ENCODE measurements at places on chromosomes 16 and 17.

- DNase-seq: no peak
These were observed 249.8 kb upstream of the MAF start for GRCh38 chr16:79850348-79850747.

DNA sequence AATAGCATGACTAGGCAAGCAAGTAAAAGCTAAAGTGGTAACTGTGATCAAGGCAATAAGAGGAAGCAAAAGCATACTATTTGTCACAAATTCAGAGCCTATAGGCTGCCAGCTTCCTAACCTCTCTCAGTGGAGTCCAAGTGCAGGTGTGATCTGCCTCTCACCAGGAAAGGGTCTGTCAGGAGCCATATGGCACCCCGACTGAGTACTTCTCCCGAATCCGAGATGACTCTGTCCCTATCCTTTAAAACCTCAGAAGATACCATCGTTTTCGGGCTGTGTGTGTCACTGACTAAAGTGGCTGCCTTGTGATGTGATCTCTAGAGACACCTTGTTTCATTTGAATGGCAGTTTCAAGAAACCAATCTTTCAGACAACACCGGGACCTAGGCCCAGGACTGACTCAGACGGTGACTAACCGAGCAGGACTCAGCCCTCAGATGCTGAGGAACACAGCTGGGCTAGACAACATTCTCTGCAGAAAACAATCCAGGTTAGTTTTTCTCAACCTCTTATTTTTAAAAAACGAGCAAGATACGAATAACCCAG lies 63.6 kb downstream of the SMG6 start:
- no peak for DNase-seq

DNA sequence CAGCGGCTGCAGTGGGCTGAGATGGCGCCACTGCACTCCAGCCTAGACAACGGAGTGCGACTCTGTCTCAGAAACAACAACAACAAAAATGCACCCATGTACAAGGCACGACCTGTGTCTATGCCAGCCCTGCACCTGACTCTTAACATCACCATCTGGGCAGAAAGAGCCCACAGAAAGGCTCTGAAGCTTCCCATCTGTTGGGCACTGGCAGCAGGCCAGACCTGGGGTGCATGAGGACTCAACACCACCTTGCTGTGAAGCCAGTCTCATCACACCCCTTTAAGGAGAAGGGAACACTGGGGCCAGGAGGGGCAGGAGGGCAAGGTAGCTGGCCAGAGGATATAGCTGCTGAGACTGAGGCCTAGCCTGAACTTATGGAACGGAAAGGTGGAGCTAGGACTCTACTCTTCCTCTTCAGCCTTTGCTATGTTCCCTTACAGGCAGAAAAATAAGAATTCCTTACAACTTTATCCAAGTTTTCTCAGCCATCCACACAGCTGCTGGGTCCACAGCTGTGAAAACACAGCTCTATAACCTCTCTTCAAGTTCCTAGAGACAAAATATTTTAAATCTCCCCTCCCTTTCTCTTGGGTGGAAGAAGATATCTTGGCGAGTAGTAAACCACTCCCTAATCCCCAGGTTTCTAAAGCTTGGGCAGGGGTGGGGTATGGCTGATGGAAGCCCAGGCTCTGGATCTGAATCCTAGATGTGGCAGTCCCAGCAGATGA lies 2.8 kb downstream of the ELOB start:
- no peak for DNase-seq

- no peak for DNase-seq
These were observed 2.9 kb downstream of the ZNF750 start for GRCh38 chr17:82836823-82837357.

- DNase-seq: no peak
These were observed 172.6 kb upstream of the CDH13 start for GRCh38 chr16:82454152-82454551.

DNA sequence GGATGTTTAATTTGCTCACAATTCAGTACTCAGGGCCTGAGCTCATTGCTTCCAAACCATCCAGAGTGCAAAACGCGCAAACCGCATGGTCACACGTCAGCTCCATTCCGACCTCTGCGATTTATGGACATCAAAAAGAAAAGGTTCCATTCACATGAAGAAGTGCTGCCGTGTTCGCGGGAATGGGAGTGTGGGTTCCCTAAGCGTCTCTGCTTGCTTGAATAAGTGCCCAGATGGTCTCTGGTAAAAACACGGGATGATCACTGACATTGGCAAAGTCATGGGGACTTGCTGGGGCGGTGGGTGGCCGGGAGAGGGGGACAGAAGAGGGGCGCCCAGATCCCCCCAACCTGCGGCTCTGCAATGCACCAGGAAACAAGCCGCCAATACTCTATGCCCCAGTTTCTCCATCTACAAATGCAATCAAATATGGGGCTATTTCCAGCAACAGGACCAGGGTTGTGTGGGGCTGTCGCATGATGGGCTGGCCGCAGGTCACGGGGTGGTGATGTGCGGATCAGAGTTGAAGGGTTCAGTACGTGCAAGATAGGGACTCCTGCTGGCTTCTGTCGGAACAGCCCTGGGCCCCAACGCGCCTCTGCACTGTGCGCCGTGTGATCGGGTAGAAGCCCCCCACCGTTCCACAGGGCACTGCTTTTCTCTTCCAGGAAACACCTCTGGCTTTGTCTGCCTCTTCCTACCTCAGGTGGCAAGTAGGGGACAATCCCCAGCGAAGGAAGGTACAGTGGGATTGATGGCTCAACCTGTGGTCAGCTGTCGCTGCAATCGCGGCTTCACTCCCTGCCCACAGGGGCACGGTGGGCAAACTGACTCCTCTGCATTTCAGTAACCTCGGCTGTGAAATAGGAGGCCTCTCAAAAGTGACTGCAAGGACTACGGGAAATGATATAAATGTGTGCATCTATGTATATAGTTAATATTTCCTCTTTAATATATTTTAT lies 11.2 kb downstream of the FOXF1 start:
- DNase-seq: no peak

DNA sequence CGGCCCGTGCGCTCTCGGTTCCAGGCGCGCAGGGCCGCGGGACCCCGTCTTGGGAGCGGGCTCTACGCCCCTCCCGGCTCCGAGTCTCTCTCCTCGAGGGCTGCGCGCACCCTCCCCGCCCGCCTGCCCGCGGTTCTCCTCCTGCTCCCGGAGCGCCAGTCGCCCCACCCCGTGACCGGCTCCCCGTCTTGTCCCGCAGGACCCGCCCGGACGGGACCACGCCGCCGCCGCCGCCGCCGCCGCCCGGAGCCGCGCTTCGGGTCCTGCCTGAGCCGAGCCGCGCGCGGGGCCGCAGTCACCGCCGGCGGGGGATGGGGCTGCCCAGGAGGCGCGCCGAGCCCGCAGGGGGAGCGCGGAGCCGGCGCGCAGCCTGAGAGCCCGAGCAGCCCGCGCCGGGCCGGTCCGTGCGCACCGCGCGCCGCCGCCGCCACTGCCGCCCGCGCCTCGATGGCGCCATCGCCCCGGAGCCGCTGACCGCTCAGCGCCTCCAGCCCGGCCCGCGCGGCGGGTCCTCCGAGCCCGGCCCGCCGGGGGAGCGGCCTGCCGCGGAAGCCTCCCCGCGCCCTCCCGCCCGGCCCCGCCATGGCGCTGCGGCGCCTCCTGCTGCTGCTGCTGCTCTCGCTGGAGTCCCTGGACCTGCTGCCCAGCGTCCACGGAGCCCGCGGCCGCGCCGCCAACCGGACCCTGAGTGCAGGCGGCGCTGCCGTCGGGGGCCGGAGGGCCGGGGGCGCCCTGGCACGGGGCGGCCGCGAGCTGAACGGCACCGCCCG lies at the start of gene SHISA6:
Gene SHISA6, plus strand, starts transcription at position 373 of the 770 bp plus-strand sequence.
- DNase-seq: peak; percentile 46

DNA sequence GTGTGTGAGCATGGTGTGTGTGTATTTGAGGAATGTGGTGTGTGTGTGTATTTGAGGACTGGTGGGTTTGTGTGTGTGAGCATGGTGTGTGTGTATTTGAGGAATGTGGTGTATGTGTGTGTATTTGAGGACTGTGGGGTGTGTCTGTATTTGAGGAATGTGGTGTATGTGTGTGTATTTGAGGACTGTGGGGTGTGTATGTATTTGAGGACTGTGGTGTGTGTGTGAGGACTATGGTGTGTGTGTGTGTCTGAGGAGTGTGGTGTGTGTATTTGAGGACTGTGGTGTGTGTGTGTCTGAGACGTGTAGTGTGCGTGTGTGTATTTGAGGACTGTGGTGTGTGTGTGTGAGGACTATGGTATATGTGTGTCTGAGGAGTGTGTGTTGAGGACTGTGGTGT lies 18.0 kb upstream of the CACNG1 start:
- no peak for DNase-seq

- DNase-seq: no peak
These were observed 20.1 kb downstream of the NKD1 start for GRCh38 chr16:50568187-50568815.

GRCh38 chr16:57870753-57871454 lies 68.6 kb upstream of the KIFC3 start:
- DNase-seq: no peak

GRCh38 chr17:12623220-12623848 lies 42.4 kb upstream of the MYOCD start:
- no peak for DNase-seq

DNA sequence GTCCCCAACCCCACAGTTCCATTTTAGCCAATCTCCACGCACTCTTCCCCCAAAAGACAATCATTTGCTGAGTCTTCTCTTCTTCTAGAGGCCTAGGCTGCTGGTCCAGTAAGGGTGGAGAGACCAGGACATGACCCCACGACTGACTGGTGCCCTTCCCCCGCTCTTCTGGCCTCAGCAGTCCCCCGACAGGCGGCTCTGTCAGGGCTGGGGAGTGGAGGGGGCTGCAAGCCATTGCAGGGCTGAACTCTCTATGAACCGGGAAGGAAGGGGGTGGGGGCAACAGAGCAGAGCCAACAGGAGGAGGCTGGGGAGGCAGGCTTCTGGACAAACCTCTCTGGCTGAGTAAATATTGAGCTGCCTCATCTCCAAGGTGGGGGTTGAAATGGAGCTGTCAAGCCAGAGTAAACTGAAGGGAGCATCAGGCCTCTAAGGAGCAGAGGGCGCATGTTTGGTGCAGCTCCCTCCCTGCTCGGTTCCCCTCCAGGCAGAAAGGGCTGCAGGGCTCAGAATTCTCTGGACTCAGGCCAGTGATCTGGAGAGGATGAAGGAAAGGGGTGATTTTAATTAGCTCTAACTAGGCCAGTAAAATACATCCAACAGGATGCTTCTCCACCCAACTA lies 8.7 kb downstream of the HOXB1 start:
- no peak for DNase-seq

- no peak for DNase-seq
These were observed 51.6 kb downstream of the TEX14 start for GRCh38 chr17:58640202-58640601.

DNA sequence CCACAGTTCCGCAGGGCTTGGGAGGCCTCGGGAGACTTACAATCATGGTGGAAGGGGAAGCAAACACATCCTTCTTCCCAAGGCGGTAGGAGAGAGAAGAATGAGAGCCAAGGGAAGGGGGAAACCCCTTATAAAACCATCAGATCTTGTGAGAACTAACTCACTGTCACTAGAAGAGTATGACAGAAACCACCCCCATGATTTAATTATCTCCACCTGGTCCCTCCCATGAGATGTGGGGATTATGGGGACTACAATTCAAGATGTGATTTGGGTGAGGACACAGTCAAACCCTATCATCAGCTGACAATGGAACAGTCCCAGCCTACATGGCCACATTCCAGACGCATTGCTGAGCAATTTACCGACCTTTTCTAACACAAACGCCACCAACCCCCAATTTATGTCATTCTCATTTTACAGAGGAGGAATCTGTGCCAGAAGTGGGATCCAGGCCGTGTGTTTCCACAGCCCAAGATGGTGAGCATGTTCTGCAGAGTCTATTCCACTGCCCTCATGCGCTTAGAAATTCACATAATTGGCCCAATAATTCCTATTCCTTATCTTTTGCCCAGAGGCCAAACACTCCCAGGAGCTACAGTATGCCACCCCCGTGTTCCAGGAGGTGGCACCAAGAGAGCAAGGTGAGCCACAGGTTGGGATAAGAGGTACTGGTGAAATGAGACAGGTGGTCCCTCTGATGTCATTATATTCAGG lies 17.3 kb downstream of the MILR1 start:
- DNase-seq: no peak

DNA sequence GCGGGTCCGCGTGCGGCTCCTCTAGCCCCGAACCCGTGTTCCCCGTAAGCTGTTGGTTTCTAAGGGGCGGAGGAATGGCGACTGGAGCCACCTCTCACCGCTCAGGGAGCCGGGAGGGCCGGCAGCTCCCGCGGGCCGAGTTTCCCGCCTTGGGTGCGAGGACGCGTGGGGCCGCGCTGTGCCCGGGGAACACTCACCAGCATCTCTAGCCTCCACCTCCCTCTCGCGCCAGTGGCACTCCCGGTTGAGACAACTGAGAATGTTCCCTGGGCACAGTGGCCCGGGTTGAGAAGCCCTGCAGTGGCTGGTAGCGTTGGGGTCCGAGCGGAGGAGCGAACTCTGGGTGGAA lies 560 bp downstream of the TELO2 start:
- DNase-seq: no peak

DNA sequence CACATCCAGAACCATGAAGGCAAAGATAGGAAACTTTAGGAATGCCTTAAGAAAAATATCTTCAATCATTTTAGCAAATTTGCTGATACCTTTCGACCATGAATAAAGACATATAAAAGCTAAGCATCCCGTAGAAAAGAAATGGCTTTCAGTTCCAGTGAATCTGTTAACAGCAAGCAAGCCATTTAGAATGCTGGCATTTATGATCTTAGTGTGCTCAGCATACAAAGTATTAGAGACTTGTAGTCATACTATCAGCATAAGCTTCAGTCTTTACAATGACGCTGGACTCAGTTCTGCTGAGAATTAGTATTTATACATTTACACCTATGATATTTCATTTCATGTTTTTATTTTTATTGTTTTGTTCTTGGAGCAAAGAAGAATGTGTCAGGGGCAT lies 38.7 kb downstream of the VAT1L start:
- DNase-seq: no peak

GRCh38 chr17:82647593-82648164 lies 565 bp downstream of the WDR45B start:
- DNase-seq: peak; percentile 23

GRCh38 chr17:27247071-27247957 lies 46.6 kb upstream of the WSB1 start:
- DNase-seq: no peak

DNA sequence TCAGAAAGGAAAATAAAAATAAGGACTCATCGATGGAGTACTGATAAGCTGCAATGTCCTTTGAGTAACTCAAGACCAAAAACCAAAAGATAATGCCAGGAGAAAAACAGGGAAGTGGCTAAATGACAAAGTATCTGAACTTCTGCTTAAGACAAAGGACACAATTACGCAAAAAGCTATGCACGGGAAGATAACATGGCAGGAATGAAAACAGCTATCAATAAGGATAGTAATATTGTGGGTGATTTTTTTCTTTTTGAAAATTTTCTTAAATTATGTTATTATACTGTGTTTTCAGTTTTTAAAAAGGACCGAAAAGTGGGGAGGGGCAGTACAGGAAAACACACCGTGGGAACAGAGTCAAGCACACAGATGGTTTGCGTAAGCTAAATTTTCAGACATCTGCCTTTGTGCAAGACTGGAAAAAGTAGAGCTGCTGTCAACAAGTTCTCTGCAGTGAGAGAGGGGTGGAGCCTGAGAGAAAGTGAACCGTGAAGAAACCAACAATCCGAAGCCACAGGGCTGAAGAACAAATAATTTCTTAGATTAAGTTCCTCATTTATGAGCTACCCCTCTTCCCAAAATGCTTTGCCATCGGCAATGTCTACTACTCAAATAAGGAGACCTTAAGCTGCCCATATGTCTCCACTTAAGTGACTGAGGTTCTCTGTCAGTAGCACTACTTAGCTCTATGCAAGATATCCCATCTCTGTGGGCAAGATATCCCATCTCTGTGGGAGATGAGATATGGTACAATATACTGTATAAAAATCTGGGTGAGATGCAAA lies 99.9 kb upstream of the CORO6 start:
- no peak for DNase-seq

GRCh38 chr17:79750650-79751545 lies 20.2 kb downstream of the ENPP7 start:
- DNase-seq: no peak

Measured in neuronal stem cell (in vitro differentiated cells).